ENCODE measurements at places on chromosomes 11 and 22.

GRCh38 chr11:86957976-86958646 is 2.9 kb upstream of the FZD4 start:
- no peak overlapping the region for H3K27ac ChIP-seq
- DNase-seq: no peak
- no peaks in the 10 kb centered on the region for H3K4me1 ChIP-seq
- H3K4me3 ChIP-seq: no peak overlapping the region
- H3K27me3 ChIP-seq: peaks cover 8% of the 10 kb centered on the region

DNA sequence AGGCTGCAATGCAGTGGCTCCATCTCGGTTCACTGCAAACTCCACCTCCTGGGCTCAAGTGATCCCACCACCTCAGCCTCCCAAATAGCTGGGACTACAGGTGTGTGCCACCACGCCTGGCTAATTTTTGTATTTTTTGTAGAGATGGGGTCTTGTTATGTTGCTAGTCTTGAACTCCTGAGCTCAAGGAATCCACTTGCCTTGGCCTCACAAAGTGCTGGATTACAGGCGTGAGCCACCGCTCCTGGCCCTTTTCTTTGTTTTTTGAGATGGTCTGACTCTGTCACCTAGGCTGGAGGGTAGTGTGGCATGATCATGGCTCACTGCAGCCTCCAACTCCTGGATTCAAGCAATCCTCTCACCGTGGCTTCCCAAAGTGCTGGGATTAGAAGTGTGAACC is 21.0 kb downstream of the ARFGAP3 start:
- H3K27ac ChIP-seq: no peak overlapping the region
- no peak for DNase-seq
- H3K27me3 ChIP-seq: no peaks in the 10 kb centered on the region
- H3K4me1 ChIP-seq: no peaks in the 10 kb centered on the region
- H3K4me3 ChIP-seq: no peak overlapping the region
- peaks cover 12% of the 10 kb centered on the region for H3K36me3 ChIP-seq

- H3K27ac ChIP-seq: no peak overlapping the region
- no peaks in the 10 kb centered on the region for H3K27me3 ChIP-seq
Observed at GRCh38 chr11:119380160-119380826, 1.2 kb downstream of the USP2 start.

DNA sequence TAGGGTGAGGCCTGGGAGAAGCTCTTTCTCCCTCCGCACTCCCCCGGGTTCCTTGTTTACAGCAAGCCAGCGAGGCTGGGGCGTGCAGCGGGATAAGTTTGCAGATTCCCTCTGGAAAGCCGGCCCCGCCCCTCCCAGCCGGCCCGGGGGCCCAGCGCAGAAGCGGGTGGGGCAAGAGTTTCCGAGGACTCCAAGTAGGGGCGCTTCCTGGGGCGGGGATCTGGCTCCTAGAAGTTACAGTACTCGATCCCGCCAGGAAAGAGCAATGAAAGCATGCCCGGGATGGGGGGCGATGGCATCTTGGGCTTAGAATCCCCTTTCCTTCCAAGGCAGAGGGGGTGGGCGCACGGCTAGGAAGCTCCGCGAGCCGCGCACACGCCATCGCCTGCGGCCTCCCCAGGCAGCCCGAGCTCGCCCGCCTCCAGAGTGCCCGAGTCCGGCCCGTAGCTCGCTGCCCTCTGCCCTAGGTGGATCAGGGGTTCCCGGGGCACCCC is 385 bp downstream of the TST start:
- H3K4me3 ChIP-seq: peak overlapping the region; percentile 72
- no peaks in the 10 kb centered on the region for H3K4me1 ChIP-seq
- peak overlapping the region; percentile 95 for H3K27ac ChIP-seq

- H3K36me3 ChIP-seq: peaks cover 2% of the 10 kb centered on the region
- H3K27ac ChIP-seq: no peak overlapping the region
- H3K4me1 ChIP-seq: no peaks in the 10 kb centered on the region
- DNase-seq: peak; percentile 49
Observed at GRCh38 chr11:6531267-6531752, 34.2 kb downstream of the DNHD1 start.

DNA sequence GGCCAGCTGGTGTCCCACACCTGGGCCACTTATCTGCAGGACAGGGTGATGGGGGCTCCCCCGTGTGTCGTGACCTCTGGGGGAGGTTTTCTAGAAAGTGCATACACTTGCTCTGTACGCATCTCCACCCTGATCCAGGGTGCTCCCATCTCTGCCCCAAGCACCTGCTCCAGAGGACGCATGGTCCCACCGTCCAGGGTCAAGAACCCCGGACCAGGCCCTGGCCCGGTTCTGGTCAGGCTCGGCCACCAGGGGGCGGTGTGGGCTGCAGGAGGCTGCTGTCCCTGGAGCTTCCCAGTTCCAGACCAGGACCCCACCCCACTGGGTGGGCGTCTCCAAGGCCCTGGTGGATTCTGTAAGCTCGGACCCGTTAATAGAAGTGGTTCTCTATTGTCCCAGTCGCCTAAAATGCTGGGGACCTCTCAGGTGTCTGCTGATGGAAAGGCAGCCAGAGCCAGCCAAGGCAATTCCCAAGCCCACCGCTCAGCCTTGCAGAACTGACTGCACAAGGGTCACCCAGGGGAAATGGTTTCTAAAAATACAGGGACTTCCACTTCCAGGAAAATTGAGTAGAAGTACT is 34.7 kb upstream of the SEPTIN5 start:
- no peaks in the 10 kb centered on the region for H3K27me3 ChIP-seq
- H3K27ac ChIP-seq: no peak overlapping the region
- no peaks in the 10 kb centered on the region for H3K36me3 ChIP-seq
- no peak overlapping the region for H3K4me3 ChIP-seq
- DNase-seq: peak; percentile 29

DNA sequence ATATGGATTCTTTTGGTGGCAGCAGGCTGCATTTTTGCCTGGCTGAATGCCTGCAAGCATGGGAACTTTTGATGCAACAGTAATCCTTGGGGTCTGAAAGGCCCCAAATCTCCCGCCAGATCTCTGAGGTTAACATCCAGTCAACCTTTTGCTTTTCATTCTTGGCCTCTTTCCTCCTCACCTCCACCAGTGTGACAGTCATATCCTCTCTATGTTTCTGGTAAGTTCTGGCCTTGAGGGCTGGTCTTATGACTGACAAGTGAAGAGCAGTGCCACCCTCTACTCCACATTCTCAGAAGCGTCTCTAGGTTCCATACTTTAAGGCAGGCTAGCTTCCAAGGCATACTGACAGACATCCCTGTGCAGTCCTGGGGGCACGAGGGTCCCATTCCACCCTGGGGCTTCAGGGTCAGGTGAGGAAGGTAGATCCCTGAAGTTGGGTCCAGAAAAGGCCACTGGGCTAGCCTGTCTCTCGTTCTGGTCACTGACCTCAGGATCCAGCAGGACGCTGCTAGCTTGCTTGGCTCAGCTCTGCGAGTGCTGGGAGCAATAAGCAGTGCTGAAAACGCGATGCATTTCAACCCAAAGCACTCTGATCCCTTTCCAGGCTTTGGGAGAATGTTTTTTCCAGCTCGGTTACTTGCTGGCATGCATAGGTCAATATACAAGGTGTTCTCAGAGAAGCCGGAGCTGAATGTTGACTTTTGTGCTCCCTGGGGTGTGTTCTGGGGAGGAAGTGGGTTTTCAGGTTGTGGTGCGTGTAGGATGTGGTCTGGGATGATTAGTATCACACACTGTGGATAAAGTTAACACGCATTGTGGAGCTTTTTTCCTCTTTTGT is 75.2 kb downstream of the PTPRJ start:
- peak; percentile 45 for DNase-seq
- H3K27ac ChIP-seq: peak overlapping the region; percentile 8
- no peaks in the 10 kb centered on the region for H3K27me3 ChIP-seq
- H3K4me3 ChIP-seq: no peak overlapping the region

- H3K4me1 ChIP-seq: no peaks in the 10 kb centered on the region
- H3K27me3 ChIP-seq: no peaks in the 10 kb centered on the region
- no peak overlapping the region for H3K4me3 ChIP-seq
- H3K36me3 ChIP-seq: no peaks in the 10 kb centered on the region
- H3K27ac ChIP-seq: no peak overlapping the region
Observed at GRCh38 chr22:49489821-49490220, 337.9 kb downstream of the BRD1 start.

GRCh38 chr11:118033443-118033842 is 43.4 kb upstream of the TMPRSS4 start:
- H3K36me3 ChIP-seq: no peaks in the 10 kb centered on the region
- no peak overlapping the region for H3K4me3 ChIP-seq
- H3K27ac ChIP-seq: no peak overlapping the region
- H3K27me3 ChIP-seq: peaks cover 4% of the 10 kb centered on the region
- DNase-seq: no peak
